Activated T-helper 1 cell treated with anti-CD3 and anti-CD28 coated beads, Interleukin-2, amount 50 U/mL, for 16 hours (primary cell): ENCODE measurements at places on chromosomes 5 and 9.

DNA sequence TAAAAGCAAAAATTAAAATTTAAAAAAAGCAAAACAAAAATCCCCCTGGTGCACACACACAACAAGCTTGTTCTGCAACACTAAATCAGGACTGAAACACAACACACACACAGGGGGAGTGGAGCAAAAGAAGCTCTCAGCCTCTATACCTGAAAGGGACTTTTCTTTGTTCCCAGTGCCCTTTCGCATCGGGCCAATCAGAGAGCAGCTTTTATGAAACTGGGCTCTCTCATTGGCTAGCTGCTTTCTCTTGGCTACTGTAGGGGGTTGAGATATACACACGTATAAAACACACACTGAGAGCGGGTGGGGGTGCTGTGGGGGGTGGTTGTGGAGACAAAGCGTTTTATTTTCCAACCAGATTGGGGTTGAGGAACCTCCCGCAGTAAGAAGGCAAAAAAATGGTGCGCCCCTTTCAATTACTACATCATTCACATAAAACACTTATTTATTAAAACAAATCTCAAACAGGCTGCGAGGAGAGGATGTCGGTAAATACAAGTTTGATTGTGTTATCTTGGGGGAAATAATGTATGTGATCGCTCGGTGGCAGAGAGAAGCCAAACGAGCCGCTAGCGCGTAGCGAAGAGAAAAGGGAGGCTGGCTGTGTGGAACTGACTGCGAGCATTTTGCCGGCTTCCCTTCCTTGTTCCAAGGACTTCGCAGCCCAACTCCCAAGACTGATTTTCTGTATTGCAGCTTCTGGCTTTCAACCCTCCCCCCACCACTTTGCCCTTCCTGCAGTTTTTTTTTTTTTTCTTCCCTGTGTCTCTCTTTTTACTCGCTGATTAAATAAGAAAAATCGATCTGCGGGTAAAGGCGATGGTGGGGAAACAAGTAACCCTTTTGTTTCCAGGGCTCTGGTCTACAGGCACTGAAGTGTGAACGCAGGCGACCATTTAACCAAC lies 2.5 kb upstream of the ZNF608 start:
- no peak for DNase-seq

GRCh38 chr9:1058826-1059487 lies 8.8 kb downstream of the DMRT2 start:
- DNase-seq: no peak

- peak; percentile 11 for DNase-seq
Observed at GRCh38 chr9:124216474-124217176, 41.1 kb upstream of the NEK6 start.

GRCh38 chr9:78928625-78929405 lies 631.9 kb downstream of the PSAT1 start:
- no peak for DNase-seq

DNA sequence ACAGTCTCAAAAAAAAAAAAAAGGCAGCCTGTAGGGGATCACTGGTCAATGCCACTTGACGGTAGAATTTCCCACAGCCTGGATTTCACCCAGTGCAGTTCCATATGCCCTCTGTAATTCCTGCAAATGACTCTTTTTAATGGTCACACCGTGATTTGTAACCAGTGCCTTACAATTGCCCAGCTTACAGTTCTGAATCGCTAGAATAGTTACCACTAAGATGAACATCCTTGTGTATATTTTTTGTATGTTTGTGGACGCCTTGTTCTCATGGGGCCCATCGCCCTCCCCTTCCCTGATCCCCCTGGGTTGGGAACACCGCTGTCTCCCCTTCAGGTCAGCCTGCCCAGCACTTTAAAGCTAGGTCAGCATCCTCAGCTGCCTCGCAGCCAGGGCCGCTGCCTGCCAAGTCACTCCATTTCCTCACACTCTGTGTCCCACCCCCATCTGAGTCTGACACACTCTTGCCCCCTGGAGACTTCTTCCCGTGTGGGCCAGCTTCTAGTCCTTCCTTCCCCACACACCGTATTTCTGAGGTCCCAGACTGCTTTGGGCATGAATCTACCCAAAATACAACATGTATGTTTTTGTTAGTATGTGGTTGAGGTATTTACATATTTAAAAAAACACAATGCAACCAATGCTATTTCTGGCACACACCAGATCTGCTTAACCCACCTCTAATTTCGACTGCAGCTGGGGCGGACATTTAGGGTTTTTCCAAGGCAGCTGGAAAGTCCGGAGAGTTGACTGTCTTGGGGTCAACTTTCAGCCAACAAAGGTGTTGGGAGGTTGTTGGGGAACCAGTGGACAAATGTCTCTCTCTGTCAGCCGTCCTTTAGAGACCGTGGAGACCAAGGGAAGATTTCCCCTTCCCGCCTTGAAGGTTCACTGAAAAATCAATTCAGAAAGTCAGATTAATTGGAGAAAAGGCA lies 120.5 kb upstream of the NEK6 start:
- no peak for DNase-seq

DNA sequence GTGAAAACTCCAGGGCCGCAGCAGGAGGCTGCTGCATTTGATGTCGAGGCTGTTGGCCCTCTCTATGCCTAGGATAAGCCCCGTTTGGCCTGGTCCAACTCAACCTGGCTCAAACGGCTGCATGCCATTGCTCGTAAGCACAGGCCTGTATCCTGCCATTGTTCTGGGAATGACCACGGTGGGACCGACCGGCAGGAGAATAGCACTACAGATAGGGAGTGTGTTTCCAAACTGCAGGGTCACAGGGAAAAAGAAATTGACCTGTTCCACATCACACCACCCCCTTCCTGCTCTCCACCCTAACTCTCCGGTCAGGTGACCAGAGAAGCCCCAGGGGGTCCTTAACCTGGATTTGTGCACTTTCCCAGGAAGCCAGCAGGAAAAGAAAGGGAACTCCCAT lies 278.7 kb upstream of the KLF4 start:
- DNase-seq: no peak

DNA sequence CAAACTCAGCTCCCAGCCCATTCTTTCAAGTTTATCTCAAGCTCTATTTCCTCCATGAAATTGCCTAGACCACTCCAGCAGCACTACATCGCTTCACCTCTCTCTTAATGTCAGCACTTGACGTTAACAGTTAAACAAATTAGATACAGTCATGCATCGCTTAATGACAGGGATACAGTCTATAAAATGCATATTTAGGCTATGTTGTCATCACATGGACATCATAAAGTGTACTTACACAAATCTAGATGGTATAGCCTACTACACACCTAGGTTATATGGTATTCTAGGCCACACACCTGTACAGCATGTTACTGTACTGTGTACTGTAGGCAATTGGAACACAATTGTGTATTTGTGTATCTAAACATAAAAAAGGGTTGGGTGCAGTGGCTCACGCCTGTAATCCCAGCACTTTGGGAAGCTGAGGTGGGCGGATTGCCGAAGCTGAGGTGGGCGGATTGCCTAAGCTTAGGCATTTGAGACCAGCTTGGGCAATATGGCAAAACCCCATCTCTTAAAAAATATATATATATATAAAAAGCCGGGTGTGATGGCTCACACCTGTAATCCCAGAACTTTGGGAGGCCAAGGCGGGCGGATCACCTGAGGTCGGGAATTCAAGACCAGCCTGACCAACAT lies 13.4 kb upstream of the PCSK5 start:
- no peak for DNase-seq

DNA sequence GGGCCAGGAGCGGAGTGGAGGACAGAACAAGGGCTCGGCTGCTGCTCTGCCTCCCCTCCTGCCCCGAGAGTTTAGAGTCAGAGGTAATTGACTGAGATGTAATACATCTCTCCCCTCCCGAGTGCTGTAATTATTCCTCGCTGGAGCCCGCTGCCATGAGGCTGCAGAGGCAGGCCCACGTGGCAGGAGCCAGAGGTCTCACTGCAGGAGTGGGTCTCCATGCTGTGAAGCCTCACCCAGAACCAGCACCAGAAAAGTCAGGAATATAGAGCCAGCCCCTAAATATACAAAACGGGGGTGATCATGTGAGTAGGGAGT lies 2.5 kb downstream of the FAM163B start:
- no peak for DNase-seq

- no peak for DNase-seq
Observed at GRCh38 chr5:180613188-180613813, 22.0 kb upstream of the SCGB3A1 start.

DNA sequence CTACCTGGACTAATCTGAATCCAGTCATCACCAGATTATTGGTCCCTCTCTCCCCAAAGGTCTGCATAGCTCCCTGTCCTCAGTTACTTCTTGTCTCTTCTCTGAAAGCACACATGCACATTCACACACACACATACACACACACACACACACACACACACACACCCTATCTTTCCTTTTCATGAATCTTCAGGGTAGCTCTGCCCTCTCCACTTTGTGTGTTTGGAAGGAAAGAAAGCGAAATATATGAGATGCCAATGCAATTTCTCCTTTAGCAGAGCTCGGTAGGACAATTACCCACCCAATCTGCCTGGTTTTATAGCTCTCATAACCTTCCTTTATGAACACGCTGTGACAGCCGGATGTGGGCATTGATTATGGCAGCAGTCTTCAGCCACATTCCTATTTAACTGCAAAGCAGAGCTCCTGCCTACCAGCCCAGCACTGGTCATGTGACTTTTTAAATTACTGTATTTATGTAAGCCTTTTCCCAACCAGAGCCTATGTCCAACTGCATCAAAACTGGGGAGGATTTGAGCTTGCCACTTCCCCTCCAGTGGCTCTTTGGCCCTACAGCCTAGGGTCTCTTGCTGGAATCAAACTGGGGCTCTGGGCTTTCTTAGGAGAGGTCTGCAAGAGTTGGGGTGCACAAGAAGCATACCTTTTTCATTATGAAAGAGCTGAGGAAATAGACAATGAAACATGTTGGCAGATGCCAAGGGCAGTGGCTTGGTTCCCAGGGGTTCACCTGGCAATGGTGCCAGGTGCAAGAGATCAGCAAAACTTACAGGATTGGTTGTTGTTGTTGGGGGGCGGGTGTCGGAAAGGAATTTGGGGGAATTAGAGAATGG lies 20.8 kb upstream of the MATR3 start:
- no peak for DNase-seq

DNA sequence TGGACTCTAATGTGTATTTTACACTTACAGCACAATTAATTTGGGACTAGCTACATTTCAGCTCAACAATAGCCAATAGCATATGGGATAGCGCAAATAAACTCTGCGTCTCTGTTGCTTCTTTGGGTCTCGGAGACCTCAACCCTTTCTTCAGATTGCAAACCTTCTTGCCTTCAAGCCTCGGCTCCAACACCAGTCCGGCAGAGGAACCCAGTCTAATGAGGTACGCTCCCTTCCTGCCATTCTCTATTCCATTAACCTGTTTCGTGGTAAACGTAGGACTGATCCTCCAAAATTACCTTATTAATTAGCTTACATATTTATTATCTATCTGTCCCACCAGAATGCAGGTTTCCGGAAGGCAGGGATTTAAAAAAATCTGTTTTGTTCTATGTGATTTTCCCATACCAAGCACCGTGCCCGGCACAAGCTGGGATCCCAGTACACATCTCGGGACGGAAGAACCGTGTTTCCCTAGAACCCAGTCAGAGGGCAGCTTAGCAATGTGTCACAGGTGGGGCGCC lies 525 bp upstream of the DAPK1 start:
- DNase-seq: no peak

- DNase-seq: no peak
Observed at GRCh38 chr5:174281089-174281760, 235.7 kb downstream of the NSG2 start.

DNA sequence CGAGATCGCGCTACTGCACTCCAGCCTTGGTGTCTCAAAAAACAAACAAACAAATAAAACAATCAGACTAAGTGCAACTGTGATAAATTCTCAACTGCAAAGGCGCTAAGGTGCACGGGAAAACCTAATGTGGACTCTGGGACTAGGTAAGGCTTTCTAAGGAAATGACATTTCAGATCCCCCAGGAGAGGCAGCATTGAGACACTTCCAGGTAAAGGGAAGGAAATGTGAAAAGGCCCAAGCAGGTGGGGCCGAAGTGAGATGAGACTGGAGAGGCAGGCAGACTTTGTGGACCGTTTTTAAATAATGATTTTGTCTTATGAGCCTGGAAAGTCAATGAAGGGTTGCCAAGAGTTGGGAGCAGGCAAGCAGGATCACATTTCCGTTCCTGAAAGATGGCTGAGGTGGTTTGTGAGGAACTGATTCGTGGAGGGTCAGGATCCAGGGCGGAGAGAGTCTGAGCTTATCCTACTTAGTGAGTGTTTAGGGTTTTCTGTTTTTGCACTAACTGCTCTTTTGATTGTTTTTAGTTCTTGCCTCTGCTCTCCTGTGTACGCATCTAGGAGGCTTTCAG lies 2.0 kb upstream of the APBA1 start:
- no peak for DNase-seq

DNA sequence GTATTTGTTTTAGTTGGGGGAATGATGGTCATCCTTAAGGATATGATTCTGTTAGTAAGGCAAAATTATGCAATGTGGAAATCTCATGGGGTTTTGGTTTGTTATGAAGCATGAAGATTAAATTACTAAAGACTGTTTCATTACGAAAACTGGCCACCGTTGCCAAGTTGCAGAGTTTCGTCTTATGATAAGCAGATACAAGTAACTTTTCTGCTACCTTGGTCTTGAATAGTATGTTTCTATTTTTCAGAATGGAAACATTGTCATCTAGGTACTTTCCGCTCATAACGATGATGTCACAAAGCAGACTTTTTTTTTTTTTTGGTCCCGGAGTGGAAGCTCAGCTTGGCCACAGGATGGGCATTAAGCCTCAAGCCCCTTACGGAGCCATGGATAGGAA lies 4.2 kb downstream of the CCNI2 start:
- no peak for DNase-seq

GRCh38 chr9:129958796-129959195 lies 84.2 kb downstream of the FNBP1 start:
- DNase-seq: no peak

GRCh38 chr9:131986576-131986975 lies 93.1 kb downstream of the MED27 start:
- DNase-seq: no peak

DNA sequence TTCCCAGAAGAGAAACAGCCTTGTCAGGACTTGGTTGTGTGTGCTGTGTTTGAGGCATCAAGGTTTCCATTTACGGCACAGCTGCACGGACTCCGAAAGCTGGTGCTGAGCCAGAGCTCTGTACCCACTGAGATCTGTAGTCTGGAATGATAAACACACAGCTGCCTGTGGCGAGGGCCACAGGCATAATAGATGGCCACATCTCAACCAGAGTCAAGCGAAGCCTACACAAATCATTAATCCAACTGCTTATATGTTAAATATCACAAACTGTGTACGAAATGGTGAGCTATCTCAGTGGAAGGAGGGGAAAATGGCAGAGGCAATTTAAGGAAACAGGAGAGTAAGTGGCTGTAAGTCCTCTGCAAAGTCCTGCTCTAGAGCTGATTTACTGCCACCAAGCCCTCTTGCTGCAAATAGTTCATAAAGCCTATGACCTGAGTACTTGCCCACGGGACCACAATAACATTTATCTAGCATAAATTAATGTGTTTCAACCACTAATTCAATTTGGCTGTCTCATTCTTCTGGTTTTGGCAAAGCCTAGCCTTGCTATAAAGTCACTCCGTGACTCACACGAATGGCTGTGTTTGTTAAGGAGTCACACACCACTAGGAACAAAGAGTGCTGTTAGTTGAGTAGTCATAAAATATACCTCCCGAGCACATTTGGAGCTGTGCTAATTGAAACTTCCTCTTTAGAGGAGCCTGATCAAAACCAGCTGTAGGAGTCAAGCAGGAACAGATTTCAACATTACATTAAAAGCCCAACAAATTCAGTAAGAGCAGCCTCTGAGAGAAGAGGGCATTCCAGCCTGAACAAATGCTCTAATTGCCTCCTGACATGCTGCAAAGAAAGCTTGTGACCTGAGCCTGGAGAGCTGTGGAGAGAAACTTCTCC lies 738.6 kb upstream of the ZNF608 start:
- DNase-seq: no peak
